ENCODE measurements at places on chromosomes 12 and 14.
A peak's percentile ranks its signal among the peaks of the same experiment; 100 is the strongest.

DNA sequence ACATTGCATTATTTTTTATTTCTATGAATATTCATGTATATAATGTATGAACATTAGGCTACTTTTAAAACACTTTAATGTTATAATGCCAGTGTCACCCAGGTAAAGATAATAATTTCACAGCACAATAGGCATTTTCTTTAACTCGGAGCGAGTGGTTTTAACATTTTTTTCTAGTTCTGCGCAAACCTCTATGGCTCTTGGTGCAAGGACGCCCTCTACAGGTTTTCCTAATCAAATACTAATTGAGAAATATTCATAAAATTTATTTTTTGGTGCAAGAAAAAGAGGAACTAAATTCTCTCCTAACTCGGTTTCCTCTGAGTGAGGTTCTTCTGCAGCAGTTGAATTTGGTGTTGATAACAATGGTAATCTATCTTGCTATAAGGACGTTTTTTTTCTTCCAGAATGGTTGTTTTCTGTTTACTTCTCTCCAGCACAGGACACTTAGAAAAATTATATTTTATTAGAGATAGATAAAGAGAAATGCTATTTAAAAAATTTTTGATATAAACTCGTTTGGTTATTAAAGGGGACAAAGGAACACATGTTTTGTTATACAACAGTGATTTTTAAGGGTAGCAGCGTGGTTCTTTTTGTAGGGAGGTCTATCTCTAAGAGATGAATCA, 2.4 kb upstream of the WIF1 start:
- DNase-seq: peak; percentile 53

DNA sequence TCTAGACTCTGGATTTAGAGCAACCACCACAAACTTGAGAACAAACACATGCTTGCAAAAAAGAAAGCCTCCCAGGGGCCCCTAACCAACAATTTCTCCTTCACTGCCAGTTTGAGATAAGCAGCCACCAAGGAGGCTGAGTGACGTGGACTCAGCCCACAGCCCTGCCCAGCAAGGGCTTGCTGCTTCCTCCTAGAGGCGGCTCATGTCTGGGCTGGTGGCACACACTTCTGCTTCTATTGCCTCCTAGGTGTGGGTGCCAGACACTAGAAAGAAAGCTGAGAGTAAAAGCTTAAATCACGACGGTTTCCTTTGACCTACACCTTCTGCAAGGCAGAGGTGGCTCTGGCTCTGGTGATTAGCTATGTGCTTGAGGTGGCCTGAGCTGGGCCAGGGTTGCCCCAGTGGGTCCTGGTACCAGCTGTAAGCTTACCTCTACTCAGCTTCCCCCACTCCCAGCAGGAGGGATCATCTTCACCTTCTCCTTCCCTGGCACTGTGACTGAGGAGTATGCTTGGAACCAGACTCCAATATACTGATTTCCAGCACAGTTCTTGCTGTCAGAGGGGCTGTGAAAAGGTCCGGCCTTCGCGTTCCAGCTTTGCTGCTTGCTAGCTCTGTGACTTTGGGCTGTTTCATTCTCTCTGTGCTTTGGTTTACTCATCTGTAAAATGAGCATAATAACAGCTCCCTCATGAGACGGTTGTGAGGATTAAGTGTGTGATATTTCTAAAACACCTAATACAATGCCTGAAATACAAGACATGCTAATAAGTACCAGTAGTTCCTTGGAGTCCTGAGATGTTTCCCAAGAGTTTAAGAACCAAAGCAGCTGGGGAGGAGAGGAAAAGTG, 89.7 kb upstream of the PARP11 start:
- no peak for DNase-seq

DNA sequence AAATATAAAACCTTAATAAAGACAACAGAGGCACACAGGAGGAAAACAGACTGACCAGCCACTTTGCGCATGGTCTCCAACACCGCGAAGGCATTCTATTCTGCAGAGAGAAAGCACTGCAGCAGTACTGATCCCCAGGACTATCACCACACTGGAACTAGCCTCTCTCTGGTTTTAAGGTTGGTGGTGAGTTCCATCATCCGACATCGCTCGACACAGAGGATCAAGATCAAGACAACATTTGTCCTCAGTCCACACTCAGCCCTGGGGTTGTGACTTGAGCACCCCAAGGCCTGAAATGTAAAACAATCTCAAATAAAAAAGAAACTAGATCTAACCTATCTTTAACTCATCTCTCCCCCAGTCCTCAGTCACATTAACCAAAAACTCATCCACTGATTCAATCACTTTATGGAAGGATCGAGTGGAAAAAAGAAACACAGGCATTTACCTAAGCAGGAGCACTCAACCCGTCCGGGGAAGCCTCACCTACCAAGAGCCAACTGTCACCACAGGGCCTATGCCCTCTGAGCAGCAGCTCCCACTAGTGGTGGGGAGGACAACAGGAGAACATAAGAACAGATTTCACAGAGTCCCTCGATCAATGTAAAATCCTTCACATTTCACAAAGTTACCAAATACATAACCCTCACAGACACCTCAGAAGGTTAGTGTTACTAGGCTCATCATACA, 17.7 kb downstream of the STXBP6 start:
- no peak for DNase-seq

DNA sequence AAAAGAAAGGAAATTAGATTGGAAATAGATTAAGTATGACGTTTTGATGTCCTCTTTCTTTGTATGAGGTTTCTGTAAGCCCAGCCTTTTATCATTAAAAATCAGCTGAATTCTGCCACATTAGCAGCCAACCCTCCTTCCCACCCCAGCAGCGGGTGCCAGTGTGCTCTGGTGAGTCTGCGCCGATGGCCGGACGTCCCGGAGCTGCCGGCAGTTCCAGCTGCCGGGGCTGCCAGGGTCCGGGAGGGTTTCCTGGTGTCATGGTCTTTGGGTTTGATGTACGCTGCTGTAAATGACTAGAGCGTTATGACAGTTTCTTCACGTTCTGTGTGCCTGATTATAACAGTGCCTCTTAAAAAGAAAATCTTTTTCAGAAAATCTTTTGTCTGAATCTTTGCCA, 51.5 kb upstream of the DYNC1H1 start:
- DNase-seq: no peak

DNA sequence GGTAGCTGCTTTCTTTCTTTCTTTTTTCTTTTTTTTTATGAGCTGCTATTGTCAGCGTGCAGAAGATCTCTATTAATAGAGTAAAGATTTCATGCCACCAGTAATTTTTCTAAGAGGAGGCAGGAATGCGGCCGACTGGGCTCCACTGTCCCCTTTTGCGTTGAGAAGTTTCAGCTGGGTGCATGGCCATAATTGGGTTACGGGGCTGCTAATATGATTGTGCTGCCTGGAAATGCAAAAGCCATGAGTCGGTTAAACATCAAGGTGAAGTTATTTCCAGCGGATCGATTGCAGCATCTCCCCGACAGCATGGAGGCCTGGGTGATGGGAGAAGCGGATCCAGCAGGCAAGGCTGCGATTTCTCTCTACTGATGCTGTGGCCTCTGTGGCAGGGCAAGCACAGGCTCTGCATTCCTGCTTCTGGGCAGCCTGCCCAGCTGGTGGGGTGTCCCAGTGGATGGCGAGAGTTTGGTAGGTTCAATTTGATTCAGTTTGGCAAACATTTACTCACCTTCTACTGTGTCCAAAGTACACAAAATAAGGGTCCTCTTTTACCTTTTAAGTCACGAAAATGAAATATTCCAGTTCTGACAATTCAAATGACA, 54.4 kb upstream of the PRMT8 start:
- no peak for DNase-seq

DNA sequence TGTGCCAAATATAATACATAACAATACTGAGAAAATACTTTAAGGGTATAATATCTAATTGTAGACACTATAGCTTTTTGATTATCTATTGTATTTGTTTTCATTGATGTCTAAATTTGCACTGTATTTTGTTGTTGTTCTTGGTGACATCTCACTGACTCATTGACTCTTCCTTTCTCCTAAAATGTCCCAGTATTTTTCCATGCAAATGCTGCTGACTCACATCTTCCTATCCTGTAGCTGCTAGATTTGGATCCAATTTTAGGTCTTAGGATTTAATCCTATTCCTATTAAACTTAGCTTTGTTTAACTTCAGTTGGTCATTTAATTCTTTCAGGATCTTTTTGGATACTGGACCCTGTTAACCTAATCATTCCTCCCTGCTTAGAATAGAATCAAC, 148.5 kb downstream of the TMTC2 start:
- peak; percentile 59 for DNase-seq

Data from fibroblast of pulmonary artery (primary cell).